ENCODE measurements at places on chromosomes 16 and 17.

DNA sequence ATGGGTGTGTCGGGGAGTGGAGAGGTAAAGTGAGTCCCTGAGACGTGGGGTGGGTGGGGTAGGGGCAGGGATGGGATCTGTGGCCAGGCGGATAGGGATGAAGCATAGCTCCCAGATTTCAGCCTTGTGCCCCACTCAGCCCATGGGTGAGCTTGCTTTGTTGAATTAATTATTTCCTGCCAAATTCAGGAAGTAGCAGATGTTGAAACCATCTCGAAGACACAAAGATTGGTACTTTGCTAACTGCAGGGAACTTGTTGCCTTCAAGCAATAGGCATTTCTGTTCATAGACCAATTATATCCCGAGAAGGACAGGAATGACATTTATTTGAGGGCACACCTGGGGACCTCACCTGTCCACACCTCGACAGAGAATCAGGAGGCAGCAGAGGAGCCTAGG is 11.0 kb upstream of the C16orf74 start:
- H3K36me3 ChIP-seq: no peaks in the 10 kb centered on the region
- no peak for DNase-seq
- H3K4me1 ChIP-seq: no peaks in the 10 kb centered on the region
- no peak overlapping the region for H3K4me3 ChIP-seq
- H3K27ac ChIP-seq: no peak overlapping the region

GRCh38 chr16:72807245-72807644 is 240.7 kb downstream of the ZFHX3 start:
- H3K4me3 ChIP-seq: no peak overlapping the region
- no peak overlapping the region for H3K27ac ChIP-seq
- no peaks in the 10 kb centered on the region for H3K4me1 ChIP-seq
- no peaks in the 10 kb centered on the region for H3K27me3 ChIP-seq
- peaks cover 14% of the 10 kb centered on the region for H3K36me3 ChIP-seq

DNA sequence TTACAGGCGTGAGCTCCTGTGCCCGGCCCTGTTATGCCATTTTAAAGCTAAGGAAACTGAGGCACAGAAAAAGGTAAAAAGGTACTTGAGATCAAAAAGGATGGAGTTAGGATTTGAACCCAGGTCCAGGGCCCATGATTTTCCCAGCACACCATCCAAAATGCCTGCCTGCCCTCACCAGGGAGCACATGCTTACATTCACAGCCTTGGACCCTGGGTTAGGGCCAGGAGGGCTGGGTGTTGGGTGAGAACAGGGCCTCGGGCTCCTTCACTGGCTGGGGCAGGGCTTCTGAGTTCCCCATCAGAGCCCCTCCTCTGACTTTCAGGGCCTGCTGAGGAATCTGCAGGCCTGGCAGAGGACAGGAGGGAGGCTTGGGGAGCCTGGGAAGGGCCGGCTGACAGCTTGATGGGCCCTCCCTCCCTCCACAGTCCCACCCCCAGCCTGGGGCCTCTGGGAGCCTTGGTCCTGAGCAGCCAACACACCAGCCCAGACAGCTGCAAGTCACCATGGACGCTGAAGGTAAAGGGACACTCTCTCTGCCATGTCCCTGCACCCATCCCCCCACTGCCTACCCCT is at the start of gene QPRT:
TSS of gene QPRT (plus strand) at position 490 of the 577 bp plus-strand sequence. CDS start at position 508, 18 bp downstream.
- peaks cover 51% of the 10 kb centered on the region for H3K4me1 ChIP-seq
- peak within 1 kb of the TSS; percentile 91 for H3K4me3 ChIP-seq
- H3K27ac ChIP-seq: peak within 1 kb of the TSS; percentile 99
- peaks cover 2% of the 10 kb centered on the region for H3K36me3 ChIP-seq
- H3K27me3 ChIP-seq: no peaks in the 10 kb centered on the region
- peak; percentile 85 for DNase-seq

DNA sequence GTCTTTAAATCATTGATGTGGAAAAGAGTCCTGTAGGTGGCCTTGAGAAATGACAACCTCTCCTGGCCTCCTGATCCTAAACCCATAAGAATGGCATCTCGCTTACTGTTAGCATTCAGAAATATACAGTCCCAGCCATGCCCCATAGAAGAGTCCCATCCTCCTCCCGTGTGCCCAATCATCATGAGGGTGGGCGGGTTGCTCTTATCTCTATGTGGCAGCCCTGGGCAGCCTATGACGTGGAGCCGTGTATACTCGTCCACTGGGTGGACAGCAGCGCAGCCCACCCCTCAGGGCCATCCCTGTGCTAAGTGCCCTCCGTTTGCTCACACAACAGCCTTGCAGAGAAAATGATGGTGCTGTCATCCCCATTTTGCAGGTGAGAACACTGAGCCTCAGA is 105.3 kb downstream of the AMFR start:
- no peak for DNase-seq
- H3K27me3 ChIP-seq: peaks cover 57% of the 10 kb centered on the region
- H3K36me3 ChIP-seq: no peaks in the 10 kb centered on the region

GRCh38 chr16:78645657-78646056 is 546.2 kb downstream of the WWOX start:
- no peak overlapping the region for H3K27ac ChIP-seq
- no peaks in the 10 kb centered on the region for H3K27me3 ChIP-seq
- no peak overlapping the region for H3K4me3 ChIP-seq
- H3K36me3 ChIP-seq: no peaks in the 10 kb centered on the region
- peaks cover 21% of the 10 kb centered on the region for H3K4me1 ChIP-seq
- no peak for DNase-seq

- H3K27ac ChIP-seq: no peak overlapping the region
- no peaks in the 10 kb centered on the region for H3K4me1 ChIP-seq
- H3K27me3 ChIP-seq: peaks cover 53% of the 10 kb centered on the region
- peak; percentile 34 for DNase-seq
- no peak overlapping the region for H3K4me3 ChIP-seq
- H3K36me3 ChIP-seq: no peaks in the 10 kb centered on the region
These were observed 4.3 kb downstream of the SPDYE4 start for GRCh38 chr17:8753976-8754440.

GRCh38 chr16:16019488-16019887 is 70.1 kb downstream of the ABCC1 start:
- no peak for DNase-seq
- H3K36me3 ChIP-seq: peaks cover 56% of the 10 kb centered on the region
- peaks cover 40% of the 10 kb centered on the region for H3K4me1 ChIP-seq
- no peaks in the 10 kb centered on the region for H3K27me3 ChIP-seq
- H3K4me3 ChIP-seq: no peak overlapping the region

DNA sequence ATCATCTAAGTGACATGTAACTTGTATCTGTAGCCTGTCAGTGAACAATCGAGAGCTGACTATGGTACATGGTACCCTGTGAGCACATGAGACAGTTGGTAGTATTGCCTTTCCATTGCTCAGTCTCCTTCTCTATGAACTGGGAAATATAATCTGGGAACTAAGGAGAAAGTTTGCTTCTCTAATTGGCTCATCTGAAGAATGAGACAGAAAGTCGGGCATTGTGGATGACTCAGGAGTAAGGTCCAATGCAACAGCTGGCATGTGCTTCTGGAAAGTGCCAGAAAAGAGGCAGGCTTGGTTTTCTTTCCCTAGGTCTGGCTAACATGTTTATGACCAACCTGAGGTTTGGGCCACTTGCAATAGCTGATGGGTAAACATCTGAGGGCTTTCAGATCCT is 51.9 kb downstream of the ZZEF1 start:
- H3K27ac ChIP-seq: no peak overlapping the region
- no peak for DNase-seq
- no peak overlapping the region for H3K4me3 ChIP-seq
- H3K36me3 ChIP-seq: peaks cover 20% of the 10 kb centered on the region
- no peaks in the 10 kb centered on the region for H3K4me1 ChIP-seq

GRCh38 chr16:70588565-70588964 is 57.8 kb upstream of the IL34 start:
- no peaks in the 10 kb centered on the region for H3K27me3 ChIP-seq
- H3K4me3 ChIP-seq: no peak overlapping the region
- no peak overlapping the region for H3K27ac ChIP-seq
- H3K4me1 ChIP-seq: peaks cover 31% of the 10 kb centered on the region

DNA sequence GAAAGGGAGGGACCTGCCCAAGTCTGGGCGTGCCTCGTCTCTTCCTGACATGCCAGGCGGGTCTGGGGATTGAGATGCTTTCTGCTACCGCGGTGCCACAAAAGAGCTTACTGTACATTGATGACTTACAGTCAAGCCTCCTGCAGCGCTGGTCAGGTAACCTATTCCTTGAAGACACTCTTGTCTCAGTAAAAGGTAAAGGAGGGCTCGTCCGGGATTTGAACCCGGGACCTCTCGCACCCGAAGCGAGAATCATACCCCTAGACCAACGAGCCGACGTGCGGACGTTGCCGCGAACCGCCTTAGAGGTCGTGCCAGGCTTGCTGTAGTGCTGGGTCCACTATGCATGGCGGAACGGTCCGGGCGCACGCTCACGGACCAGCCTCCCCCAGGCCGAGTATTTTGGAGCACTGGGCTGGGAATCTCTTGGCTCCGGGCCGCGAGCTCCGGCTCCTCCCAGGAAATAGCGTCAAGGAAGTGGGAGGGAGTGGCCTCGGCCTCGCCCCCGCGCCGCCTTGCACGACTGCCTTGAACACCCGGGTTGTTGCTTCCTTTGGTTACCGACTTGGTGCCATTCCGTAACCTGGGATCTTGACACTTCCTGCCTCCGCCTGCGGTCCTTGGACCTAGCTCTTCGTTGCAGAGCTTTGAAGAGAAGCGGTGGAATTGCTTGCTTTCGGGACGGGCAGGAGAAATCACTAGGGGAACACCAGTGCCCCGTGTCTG is 12.4 kb upstream of the AURKB start:
- H3K27me3 ChIP-seq: no peaks in the 10 kb centered on the region
- H3K4me3 ChIP-seq: peak overlapping the region; percentile 69
- H3K36me3 ChIP-seq: peaks cover under 1% of the 10 kb centered on the region
- peak overlapping the region; percentile 91 for H3K27ac ChIP-seq
- H3K4me1 ChIP-seq: peaks cover 33% of the 10 kb centered on the region
- DNase-seq: peak; percentile 88

DNA sequence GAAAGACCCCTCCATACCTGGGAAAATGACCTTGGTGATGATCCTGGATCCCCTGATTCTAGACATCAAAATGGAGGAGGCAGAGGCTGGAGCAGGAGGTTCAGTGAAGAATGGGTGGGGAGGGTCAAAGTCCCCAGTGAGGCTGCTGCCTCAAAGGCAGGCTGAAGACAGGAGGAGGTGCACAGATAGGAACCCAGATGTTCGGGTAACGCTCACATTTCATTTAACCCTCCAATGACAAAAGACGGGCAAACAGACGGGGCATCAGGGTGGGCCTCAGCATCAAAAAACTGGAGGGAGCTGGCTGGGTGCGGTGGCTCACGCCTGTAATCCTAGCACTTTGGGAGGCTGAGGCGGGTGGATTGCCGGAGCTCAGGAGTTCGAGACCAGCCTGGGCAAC is at the start of gene ANKRD40CL:
TSS of gene ANKRD40CL (minus strand) at position 73 of the 400 bp plus-strand sequence. CDS start 605 bp downstream, outside the sequence.
- no peak within 1 kb of the TSS for H3K27ac ChIP-seq

- no peak for DNase-seq
- no peak overlapping the region for H3K27ac ChIP-seq
- no peak overlapping the region for H3K4me3 ChIP-seq
- H3K27me3 ChIP-seq: no peaks in the 10 kb centered on the region
- peaks cover 39% of the 10 kb centered on the region for H3K36me3 ChIP-seq
These were observed 4.8 kb upstream of the ADAT1 start for GRCh38 chr16:75627851-75628250.

DNA sequence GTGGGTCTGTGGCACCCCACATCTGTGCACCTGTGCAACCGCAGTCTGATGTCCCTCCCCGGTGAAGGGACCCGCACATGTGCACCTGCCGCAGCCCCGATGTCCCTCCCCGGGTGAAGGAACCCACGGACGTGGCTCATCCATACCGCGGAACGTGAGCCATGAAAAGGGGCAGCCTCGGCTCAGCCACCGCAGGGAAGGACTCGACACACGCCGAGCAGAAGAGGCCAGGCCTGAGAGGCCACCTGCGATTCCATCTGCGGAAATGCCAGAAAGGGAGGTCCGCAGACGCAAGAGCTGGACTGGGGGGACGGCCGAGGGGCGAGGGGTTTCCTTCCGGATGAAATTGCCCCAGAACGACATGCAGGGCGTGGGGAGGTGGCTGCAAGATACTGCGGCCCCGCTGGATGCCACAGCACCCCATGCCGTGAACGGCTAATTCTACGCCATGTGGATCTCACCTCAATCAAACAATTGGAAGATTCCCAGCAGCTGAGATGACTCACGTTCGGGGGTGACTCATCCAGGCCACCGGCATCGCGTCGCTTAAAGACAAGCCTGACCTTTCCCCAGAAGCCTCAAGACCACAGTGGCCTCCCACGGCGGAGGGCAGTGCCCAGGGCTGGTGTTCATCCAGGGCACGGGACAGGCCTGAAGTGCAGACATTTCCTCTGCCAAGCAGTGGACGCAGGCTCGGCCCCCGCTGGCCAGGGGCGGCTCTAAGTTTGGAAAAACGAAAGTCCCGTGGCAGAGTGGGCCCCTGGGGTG is 21.0 kb downstream of the SOX8 start:
- H3K27me3 ChIP-seq: peaks cover 34% of the 10 kb centered on the region
- DNase-seq: peak; percentile 49
- no peak overlapping the region for H3K27ac ChIP-seq
- H3K4me3 ChIP-seq: no peak overlapping the region

DNA sequence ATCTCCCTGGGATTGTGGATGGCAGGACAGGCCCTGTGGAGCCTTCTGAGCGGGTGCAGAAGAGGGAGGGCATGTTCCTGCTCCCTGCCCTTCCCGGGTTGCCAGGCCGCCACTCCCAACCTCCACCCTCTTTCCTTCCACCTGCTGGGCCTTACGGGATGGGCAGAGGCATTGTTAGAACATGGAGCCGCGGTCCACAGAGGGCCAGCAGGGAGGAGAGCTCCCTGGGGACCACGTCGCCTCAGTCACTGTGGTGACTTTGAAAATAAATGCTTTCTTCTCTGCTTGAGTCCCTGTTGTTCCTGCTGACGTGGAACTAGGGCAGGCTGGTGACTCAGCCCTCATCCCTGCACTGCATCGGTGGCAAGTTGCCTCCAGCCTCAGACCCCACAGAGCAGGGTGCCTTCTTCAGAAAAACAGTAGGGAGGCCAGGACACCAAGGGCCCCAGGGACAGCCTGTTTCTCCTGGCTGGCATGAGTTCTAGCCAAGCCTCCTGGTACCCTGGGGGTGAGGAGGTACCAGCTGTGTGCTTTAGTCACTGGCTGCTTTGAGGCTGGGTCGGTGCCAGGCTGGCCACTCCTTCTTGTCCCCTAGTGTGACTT is 224.9 kb downstream of the SEC14L1 start:
- H3K27ac ChIP-seq: peak overlapping the region; percentile 9
- peaks cover 8% of the 10 kb centered on the region for H3K36me3 ChIP-seq
- H3K4me1 ChIP-seq: peaks cover 67% of the 10 kb centered on the region

- no peaks in the 10 kb centered on the region for H3K36me3 ChIP-seq
- no peak overlapping the region for H3K4me3 ChIP-seq
- no peak overlapping the region for H3K27ac ChIP-seq
- peaks cover 4% of the 10 kb centered on the region for H3K27me3 ChIP-seq
These were observed 1.7 kb upstream of the SLC47A2 start for GRCh38 chr17:19718041-19718612.

GRCh38 chr16:85047867-85048455 is 20.4 kb downstream of the KIAA0513 start:
- no peak overlapping the region for H3K27ac ChIP-seq
- H3K36me3 ChIP-seq: no peaks in the 10 kb centered on the region
- H3K4me3 ChIP-seq: no peak overlapping the region
- no peak for DNase-seq
- peaks cover 48% of the 10 kb centered on the region for H3K27me3 ChIP-seq

- no peaks in the 10 kb centered on the region for H3K36me3 ChIP-seq
- no peak overlapping the region for H3K27ac ChIP-seq
- peaks cover 28% of the 10 kb centered on the region for H3K27me3 ChIP-seq
- no peak for DNase-seq
- peak overlapping the region; percentile 80 for H3K4me3 ChIP-seq
These were observed 1.5 kb downstream of the TNRC6C start for GRCh38 chr17:77959926-77960521.

GRCh38 chr16:1425616-1426370 is 5.1 kb upstream of the PERCC1 start:
- no peaks in the 10 kb centered on the region for H3K36me3 ChIP-seq
- no peak for DNase-seq
- H3K27ac ChIP-seq: no peak overlapping the region
- peaks cover 34% of the 10 kb centered on the region for H3K4me1 ChIP-seq

Measured in HepG2 (cell line).